ENCODE measurements at places on chromosomes 6 and 20. TPM values are rescaled to one million over a fixed set of nuclear protein-coding genes. Genes with fewer than 3 reads are reported as not detected.

GRCh38 chr6:100078509-100078908 lies 84.5 kb upstream of the MCHR2 start:
- no peak overlapping the region for H3K4me3 ChIP-seq
- no peak for DNase-seq

LEMD2 gene
- 43.6 TPM for total RNA-seq

- H3K27me3 ChIP-seq = no peaks in the 10 kb centered on the region
- no peak overlapping the region for H3K27ac ChIP-seq
- no peak for DNase-seq
Measured at GRCh38 chr6:75611011-75611701, 9.5 kb downstream of the SENP6 start.

DNA sequence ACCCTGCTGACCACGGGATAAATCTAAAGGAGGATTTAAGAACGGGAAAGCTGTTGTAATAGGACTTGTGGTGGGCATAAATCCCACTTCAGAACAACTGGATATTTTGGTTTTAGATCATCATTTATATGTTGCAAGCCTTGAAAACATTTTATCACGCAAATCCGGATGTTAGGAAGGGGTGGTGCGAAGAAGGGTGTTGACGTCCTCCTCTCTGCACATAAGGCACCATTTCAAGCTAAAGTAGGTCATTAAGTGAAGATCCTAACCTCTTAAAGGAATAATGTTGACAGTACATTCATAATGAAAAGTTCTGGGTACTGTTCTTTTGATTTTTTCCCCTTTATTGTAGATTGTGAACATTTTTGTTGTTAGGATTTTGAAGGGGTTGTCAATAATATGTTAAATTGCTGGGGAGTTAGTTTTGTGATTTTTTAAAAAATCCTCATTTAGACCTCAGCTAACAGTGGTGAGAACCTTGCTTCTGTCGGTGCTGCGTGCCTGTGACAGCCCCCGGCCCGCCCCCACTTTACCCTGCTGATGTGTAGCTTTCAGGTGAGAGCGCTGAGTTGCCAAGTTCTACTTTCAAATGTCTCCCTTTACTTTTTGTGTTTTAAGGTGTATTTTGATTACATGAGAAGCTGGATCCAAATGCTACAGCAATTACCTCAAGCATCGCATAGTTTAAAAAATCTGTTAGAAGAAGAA lies 88.8 kb downstream of the MAP3K4 start:
- no peaks in the 10 kb centered on the region for H3K27me3 ChIP-seq
- no peak overlapping the region for H3K27ac ChIP-seq
- H3K4me1 ChIP-seq = peaks cover under 1% of the 10 kb centered on the region

- H3K4me3 ChIP-seq = no peak overlapping the region
- H3K27ac ChIP-seq = no peak overlapping the region
- H3K36me3 ChIP-seq = no peaks in the 10 kb centered on the region
- no peaks in the 10 kb centered on the region for H3K27me3 ChIP-seq
- no peak for DNase-seq
Measured at GRCh38 chr20:6635034-6635736, 132.3 kb upstream of the BMP2 start.

IL17A gene
- not detected for total RNA-seq

FABP7 gene
- not detected for total RNA-seq

DNA sequence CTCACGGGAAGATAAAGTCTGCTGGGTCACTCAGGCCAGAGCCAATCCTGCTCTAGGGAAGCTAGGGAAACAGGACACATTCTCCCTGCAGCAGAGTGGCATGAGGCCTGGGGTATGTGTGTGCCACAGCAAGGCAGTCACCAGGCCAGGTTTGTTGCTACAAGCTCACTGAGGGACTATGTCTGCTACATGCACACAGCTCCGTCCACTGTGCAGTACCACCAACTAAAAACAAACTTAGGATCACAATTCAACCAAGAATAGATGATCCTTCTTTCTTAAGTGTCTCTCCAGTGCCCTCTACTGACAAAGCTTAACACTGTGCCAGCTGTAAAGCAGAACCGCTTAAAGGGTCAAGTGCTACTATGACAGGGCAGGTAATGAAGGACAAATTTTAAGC lies 192.5 kb downstream of the PTPRK start:
- no peaks in the 10 kb centered on the region for H3K4me1 ChIP-seq
- no peaks in the 10 kb centered on the region for H3K27me3 ChIP-seq
- no peak for DNase-seq

DNA sequence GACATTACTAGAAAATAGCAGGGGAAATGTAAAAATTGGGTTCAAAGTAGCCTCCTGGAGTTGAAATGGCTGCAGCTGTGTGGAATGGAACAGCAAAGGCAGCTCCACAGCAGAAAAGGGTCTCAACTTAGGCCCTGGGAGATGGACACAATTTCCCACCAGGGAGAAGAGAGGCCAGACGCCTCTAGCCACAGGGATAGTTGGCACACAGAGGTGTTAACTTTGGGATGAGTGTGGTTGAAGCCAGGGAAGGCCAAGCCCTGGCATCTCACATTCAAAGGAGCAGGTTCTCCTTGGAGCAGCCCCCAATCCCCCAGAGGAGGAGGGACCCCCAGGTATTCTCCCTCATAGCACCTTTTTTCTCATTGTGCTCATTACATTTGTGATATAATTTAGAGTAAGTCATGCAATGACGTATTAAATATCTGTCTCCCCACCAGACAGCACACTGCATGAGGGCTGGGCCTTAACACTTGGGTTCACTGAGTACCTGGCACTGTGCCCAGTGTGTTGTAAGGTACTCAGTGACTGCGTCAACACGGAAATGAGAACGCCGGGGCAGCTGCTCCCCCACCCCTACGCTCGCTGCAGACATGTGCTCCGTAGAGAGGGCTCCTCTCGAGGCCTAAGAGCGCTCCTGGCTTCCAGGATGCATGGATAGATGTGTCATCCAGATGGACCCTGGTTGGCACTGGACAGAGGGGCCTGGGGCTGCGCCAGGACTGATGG lies 76.0 kb upstream of the CD93 start:
- no peak overlapping the region for H3K4me3 ChIP-seq
- H3K27me3 ChIP-seq = no peaks in the 10 kb centered on the region

SUMO4 gene
- 4.5 TPM for total RNA-seq

- no peak for DNase-seq
- no peaks in the 10 kb centered on the region for H3K27me3 ChIP-seq
- H3K36me3 ChIP-seq = no peaks in the 10 kb centered on the region
Measured at GRCh38 chr6:14009431-14009830, 84.7 kb downstream of the RNF182 start.

DNA sequence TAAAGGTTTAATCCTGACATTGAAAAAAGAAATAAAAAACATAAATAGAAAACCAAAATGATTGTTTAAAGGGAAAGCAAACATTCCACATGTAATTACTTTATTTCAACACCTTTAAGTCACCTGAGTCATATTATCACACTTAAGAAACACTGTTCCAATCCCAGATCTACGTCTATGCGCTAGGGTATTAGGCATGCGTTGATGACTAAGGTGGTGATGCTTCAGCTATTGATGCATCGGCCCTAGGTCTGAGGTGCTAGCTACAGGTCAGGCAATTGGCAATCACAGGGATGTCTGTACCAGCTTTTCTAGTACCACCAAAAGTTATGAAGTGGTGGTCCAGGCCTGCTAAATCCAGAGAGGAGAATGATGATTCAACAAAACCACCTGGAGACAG lies 97.7 kb upstream of the BCLAF1 start:
- H3K4me3 ChIP-seq = no peak overlapping the region
- no peaks in the 10 kb centered on the region for H3K4me1 ChIP-seq
- no peaks in the 10 kb centered on the region for H3K27me3 ChIP-seq
- H3K36me3 ChIP-seq = no peaks in the 10 kb centered on the region
- no peak for DNase-seq

FAM83B gene
- total RNA-seq = 4.3 TPM

- H3K27ac ChIP-seq = no peak overlapping the region
- H3K36me3 ChIP-seq = no peaks in the 10 kb centered on the region
Measured at GRCh38 chr6:22749696-22750095, 180.3 kb downstream of the HDGFL1 start.

SLC35D3 gene
- total RNA-seq = not detected

GRCh38 chr20:46575937-46576461 lies 25.5 kb upstream of the OCSTAMP start:
- no peaks in the 10 kb centered on the region for H3K36me3 ChIP-seq
- DNase-seq = no peak
- no peaks in the 10 kb centered on the region for H3K27me3 ChIP-seq
- H3K27ac ChIP-seq = no peak overlapping the region
- no peak overlapping the region for H3K4me3 ChIP-seq
- no peaks in the 10 kb centered on the region for H3K4me1 ChIP-seq

GRCh38 chr20:24745206-24745605 lies 203.9 kb upstream of the CST7 start:
- H3K27me3 ChIP-seq = no peaks in the 10 kb centered on the region
- no peak overlapping the region for H3K4me3 ChIP-seq
- H3K36me3 ChIP-seq = no peaks in the 10 kb centered on the region
- no peaks in the 10 kb centered on the region for H3K4me1 ChIP-seq

- no peak overlapping the region for H3K4me3 ChIP-seq
- no peak overlapping the region for H3K27ac ChIP-seq
- no peaks in the 10 kb centered on the region for H3K27me3 ChIP-seq
- no peaks in the 10 kb centered on the region for H3K4me1 ChIP-seq
- no peaks in the 10 kb centered on the region for H3K36me3 ChIP-seq
- no peak for DNase-seq
Measured at GRCh38 chr6:45001663-45002062, 326.5 kb upstream of the RUNX2 start.

GRCh38 chr20:15814360-15814759 lies 758.9 kb downstream of the KIF16B start:
- H3K36me3 ChIP-seq = no peaks in the 10 kb centered on the region
- no peak for DNase-seq
- no peak overlapping the region for H3K27ac ChIP-seq
- no peaks in the 10 kb centered on the region for H3K27me3 ChIP-seq
- no peaks in the 10 kb centered on the region for H3K4me1 ChIP-seq
- H3K4me3 ChIP-seq = no peak overlapping the region

- peak overlapping the region; percentile 80 for H3K27ac ChIP-seq
- peak overlapping the region; percentile 56 for H3K4me3 ChIP-seq
- H3K36me3 ChIP-seq = no peaks in the 10 kb centered on the region
- no peaks in the 10 kb centered on the region for H3K27me3 ChIP-seq
Measured at GRCh38 chr6:157236040-157236725, 87.1 kb downstream of the TMEM242 start.

DNA sequence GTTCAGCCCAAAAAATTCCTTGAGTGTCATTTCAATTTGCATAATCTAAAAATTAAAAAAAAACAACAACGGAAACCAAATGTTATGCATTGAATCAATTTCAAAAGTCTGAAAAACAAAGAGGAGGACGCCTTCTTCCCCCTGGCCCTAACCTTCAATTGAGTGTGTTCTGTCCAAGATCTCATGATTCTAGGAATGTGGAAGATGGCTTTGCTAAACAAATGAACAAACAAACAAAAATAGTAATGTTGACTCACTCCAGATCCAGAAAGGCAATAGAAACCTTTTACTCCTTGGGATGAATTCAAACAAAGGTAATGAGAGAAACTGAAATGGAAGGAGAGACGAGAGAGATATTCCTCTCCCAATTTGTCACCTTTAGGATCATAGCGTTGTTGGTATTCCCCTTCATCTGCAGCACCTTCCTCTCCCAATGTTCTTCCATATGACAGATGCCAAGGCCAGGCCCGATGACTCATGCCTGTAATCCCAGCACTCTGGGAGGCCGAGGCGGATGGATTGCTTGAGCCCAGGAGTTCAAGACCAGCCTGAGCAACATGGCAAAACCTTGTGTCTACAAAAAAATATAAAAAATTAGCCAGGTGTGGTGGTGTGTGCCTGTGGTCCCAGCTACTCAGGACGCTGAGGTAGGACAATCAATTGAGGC lies 109.2 kb upstream of the ADGRF1 start:
- H3K36me3 ChIP-seq = no peaks in the 10 kb centered on the region
- H3K4me1 ChIP-seq = no peaks in the 10 kb centered on the region
- H3K27me3 ChIP-seq = no peaks in the 10 kb centered on the region
- H3K27ac ChIP-seq = no peak overlapping the region
- H3K4me3 ChIP-seq = no peak overlapping the region

DNA sequence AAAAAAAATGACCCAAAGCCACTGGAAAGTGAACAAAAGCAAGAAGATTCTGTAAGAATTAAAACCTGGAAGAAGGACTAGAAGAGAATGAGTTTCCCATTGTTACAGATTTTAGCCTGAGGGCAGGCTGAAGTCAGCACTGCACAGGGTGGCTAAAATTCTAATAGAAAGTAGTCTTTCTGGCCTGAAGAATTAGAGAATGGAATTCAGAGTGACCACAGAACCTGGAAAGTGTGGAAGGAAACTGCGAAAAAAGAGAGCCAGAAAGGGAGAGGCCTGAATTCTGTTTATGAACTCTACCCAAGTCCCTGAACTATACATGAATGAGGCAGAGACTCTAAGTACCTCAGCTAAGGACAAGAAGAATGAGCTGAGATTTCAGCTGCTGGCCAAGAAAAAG lies 38.9 kb upstream of the FILIP1 start:
- no peaks in the 10 kb centered on the region for H3K4me1 ChIP-seq
- H3K27me3 ChIP-seq = no peaks in the 10 kb centered on the region
- H3K27ac ChIP-seq = no peak overlapping the region
- H3K4me3 ChIP-seq = no peak overlapping the region
- no peak for DNase-seq
- no peaks in the 10 kb centered on the region for H3K36me3 ChIP-seq

PLEKHG1 gene
- total RNA-seq = 7.2 TPM

DNA sequence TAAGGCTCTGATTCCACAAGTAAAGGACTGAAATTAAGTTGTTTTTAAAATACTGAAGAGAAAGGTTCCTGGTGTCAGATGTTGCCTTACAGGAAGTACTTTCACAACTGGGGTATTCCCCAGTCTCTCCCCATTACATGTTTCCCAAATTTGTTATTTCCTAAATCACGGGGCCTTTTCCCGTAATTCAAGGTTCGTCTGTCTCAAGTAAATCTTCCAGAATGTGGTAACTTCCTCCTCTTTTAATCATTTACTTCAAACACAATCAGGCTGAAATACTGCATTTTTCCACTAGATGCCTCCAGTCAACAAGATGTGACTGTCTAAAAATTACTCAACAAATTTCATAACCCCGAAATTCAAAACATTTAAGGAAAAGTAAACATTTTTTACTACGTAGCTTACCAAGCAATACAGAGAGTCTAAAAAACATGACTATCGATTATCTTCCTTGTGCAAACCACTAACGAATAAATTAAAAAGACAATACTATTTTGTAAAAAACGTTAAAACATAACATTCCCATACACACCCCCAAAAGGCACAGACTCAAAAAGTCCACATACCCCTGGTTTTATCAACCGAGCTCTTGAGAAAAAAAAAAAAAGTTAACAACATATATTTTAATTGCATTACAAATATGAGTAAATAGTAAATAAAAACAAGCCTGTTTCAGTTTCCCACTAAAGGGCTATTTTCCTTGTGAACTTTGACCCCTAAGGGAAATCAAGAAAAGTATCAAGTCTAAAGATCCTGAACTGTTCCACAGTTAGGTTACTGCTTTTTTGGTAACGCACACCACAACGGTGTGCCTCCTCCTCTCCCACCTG lies 1.7 kb downstream of the SOD2 start:
- peaks cover 9% of the 10 kb centered on the region for H3K4me1 ChIP-seq
- DNase-seq = no peak
- H3K27ac ChIP-seq = peak overlapping the region; percentile 91
- H3K27me3 ChIP-seq = no peaks in the 10 kb centered on the region
- H3K4me3 ChIP-seq = peak overlapping the region; percentile 81

GRCh38 chr20:2603816-2604505 lies 48.5 kb upstream of the NOP56 start:
- H3K27ac ChIP-seq = no peak overlapping the region
- no peak for DNase-seq

NINL gene
- 22.2 TPM for total RNA-seq

DLL1 gene
- total RNA-seq = 1.9 TPM

Measured in ovary (tissue), 10 donors.